ENCODE measurements at places on chromosomes 5 and 9.

DNA sequence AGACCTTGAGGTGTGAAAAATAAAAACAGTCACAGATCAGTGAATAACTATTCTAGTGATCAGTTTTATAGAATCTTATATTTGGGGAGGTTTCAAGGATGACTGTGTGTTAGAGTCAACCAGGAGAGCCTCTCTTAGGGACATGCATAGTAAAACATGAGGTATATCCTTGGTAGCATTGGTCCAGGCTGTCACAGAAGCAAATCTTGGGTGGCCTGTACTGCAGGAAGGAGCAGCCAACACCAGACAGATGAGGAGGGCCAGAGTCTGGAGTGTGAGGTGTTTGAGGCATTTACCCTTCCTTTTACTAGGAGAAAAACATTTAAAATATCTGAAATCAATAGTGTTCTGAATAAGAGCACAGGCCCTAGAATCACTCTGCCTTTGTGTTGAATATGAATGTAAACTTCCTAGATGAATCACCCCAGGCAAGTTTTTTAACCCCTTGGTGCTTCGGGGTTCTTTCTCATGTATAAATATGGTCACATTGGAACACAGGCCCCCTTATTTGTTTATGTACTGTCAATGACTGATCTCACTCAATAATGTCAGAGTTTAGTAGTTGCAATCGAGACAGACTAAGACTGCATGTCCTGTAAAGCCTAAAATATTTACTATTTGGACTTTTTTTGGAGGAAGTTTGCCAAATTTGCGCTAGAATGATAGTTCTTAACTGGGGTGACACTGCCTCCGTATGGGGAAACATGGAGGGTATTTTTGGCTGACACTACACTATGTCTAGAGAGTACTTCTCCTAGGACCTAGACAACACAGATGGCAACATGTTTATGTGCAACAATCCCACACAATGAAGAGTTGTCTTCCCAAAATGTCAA is 416.5 kb upstream of the POU5F2 start:
- no peak for DNase-seq

DNA sequence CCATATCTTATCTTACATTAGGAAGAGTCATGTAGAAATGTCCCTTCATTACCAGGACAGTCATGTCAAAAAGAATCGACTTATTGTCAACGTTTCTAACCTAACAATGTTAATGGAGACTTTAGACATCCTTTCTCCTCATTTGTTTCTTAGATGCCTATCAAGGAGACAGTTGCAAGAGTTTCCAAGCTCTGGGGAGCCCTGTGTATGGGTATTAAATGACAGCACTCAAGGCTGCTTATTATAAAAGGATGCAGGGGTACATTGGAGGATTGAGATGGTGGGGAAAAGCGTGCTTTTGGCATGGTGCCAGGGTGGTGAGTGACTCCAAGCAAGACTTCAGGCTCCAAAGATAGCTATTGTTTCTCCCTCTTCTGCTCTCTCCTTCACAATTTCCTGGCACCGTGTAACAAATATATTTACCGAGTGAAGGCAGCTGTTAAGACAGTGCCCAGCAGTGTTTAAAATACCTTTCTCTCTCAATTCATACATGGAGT is 461.3 kb upstream of the CLINT1 start:
- DNase-seq, result no peak

DNA sequence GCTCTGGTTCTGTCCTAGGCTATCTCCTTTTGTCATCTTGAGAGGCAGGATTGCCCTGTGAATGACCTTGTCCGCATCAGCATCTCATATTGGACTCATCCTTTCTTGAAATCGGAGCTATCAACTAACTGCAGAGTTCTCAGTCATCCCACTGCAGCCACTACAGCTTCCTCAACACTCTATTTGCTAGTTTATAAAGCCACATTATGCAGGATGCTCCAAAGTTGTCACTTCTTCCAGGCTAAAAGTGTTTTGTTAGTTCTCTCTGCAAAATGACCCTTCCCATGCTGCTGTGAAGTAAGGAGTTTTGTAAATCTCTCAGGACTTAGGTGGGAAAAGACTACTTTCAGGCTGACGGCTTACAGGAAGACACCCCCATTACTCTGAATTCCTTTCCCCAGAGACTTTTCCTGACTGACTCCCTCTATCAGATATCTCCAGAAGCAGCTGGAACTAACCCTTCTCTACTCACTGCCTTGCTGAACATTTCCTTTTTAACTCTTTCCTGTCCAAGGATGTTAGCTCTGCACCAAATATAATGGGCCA is 257.6 kb downstream of the NFIB start:
- no peak for DNase-seq

DNA sequence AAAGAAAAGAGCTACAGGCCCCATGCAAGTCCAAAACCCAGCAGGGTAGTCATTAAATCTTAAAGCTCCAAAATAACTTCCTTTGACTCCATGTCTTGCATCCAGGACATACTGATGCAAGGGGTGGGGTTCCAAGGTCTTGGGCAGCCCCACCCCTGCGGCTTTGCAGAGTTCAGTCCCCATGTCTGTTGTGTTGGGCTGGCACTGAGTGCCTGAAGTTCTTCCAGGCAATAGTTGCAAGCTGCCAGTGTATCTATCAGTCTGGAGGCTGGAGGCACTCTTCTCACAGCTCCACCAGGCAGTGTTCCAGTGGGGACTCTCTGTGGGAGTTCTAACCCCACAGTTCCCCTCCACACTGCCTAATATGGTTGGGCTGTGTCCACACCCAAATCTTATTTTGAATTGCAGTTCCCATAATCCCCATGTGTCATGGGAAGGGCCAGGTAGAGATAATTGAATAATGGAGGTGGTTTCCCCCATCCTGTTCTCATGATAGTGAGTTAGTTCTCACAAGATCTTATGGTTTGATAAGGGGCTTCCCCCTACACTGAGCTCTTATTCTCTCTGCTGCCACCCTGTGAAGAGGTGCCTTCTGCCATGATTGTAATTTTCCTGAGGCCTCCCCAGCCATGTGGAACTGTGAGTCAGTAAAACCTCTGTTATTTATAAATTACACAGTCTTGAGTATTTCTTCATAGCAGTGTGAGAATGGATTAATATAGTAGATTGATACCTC is 237.5 kb upstream of the ADRA1B start:
- no peak for DNase-seq

GRCh38 chr5:73338256-73339050 is 110.1 kb downstream of the FOXD1 start:
- DNase-seq, result no peak

DNA sequence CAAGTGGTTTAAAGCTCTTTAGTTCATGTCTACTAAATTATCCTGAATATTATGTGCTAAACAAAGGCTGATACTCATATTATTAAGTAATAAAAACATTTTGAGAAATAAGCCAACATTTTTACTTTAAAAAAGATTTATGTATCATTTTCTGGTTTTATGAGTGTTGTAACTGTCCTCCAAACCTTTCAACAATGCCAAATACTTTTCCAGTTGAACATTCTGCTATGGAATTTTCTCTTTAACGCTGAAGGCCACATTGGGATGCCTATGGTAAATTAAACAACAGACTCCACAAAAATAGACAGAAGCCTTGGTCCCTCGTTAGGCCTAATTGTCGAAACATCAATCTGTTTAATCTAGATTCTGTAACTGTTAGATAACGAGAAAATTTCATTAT is 131.3 kb downstream of the GLIS3 start:
- no peak for DNase-seq

- DNase-seq, result no peak
Measured at GRCh38 chr5:151077967-151078366, 2.9 kb downstream of the TNIP1 start.

- no peak for DNase-seq
Measured at GRCh38 chr9:34456746-34457145, 1.6 kb downstream of the FAM219A start.

GRCh38 chr5:151580858-151581257 is 10.3 kb downstream of the FAT2 start:
- DNase-seq, result no peak

DNA sequence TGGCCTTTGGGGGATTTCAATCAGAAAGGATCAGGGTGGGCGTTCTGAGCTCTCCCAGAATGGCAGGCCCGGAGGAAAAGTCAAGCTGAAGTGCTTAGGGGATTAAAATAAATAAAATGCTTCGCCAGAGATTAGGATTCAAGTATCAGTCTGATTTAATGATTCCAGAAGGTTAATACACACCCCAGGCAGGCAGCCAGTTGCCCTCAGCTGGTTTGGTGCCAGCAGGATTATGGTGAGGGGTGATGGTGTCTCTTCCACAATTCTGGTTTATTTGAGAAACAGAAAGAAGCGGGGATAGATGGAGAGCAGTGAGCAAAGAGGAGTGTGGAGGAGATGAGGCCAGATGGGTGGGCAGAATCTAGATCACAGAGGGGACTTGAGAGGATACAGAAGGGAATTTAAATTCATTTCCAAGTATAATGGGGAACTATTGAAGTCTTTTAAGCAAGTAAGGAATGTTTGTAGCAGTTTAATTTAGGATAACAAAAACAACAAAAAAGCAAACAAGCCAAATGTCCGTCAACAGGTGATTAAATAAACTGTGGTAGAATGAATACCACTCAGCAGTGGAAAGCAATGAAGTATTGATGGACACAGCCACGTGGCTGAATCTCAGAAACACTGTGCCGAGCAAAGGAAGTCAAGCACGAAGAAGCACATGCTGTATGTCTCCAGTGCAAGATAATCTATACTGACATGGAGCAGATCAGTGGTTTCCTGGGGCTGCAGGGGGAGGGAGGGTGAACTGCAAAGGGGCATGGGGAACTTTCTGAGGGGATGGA is 297.7 kb downstream of the MSX2 start:
- DNase-seq, result no peak

GRCh38 chr9:87073692-87074091 is 126.4 kb upstream of the GAS1 start:
- no peak for DNase-seq

DNA sequence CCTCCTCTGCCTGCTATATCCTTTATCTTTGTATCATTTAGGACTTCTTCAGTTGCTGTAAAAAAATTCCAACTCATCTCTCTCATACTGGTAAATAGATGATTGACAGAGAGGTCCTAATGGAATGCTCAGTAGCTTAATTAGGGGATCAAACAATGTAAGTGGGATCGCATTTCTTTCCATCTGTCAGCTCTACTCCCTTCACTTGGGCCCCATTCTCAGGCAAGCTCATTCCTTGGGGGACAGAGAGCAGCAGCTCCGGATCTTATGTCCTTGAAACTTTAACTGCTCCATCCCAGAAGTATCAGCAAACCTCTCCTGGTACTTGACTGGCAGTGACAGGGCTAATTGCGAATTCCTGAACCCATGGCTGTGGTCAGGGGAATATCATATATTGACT is 146.7 kb downstream of the YTHDC2 start:
- no peak for DNase-seq

DNA sequence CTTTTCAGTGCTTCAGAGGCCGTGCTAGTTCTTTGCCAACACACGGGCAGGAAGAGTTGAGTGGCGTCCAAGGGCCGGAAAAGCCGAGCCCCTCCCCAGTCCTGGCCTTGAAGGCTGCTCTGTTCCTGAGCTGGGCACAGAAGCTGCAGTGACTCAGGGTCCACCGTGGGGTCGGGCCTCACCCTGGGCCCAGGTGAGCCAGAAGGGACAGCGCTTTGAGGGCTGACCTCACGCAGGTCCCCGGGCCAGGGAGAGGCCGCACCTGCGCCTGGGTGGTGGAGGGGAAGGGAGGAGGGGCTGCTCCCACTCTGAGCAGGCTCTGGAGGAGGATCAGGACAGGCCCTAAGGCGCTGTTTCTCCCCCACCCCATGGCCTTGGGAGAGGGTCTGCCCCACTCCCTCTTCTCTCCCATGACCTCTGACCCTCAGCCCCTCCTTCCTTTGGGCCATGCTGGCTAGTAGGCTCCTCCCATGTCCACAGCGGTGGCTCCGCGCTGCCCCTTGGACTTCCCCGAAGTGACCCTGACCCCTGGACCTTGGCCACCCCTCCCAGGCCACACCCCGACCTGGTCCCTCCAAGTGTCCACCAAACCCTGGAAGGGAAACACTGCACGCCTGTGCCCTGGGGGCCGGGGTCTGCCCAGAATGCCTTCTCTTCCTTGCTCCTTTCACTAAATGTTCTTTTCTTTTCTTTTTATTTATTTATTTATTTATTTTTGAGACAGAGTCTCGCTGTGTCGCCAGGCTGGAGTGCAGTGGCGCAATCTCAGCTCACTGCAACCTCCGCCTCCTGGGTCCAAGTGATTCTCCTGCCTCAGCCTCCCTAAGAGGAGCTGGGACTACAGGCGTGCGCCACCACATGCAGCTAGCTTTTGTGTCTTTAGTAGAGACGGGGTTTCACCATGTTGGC is 19.7 kb upstream of the SLC6A19 start:
- DNase-seq, result no peak

- no peak for DNase-seq
Measured at GRCh38 chr5:87081511-87082372, 185.9 kb upstream of the RASA1 start.

GRCh38 chr5:69527128-69527770 is 32.7 kb upstream of the GTF2H2C start:
- DNase-seq, result no peak
